ENCODE measurements at places on chromosomes 11 and 22.

- peak; percentile 63 for DNase-seq
Observed at GRCh38 chr22:39264349-39265038, 19.7 kb upstream of the PDGFB start.

GRCh38 chr22:19708321-19709011 lies 5.8 kb upstream of the SEPTIN5 start:
- no peak for DNase-seq

GRCh38 chr11:103978616-103979595 lies 57.5 kb upstream of the DDI1 start:
- DNase-seq: no peak

GRCh38 chr22:49243965-49244364 lies 583.7 kb downstream of the BRD1 start:
- no peak for DNase-seq

DNA sequence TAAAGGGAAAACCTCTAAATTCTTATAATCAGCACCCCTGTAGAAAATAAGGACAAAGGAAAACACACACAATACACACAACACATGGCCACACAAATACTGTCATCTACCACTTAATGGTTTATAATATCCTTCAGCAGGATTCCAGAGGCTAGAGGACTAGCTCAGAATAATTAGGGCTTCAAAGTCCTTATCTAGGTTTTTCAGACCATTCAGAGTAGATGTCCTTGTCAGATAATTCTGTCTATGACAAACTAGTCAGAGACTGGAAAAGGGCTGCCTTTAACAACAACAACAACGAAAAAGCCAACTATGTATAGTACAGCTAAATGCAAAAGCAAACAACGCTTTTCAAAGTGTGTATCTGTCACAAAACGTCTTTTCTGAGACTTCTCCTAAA lies 456.5 kb upstream of the CNTN5 start:
- DNase-seq: no peak

GRCh38 chr22:43384863-43385262 lies 27.0 kb upstream of the MPPED1 start:
- DNase-seq: no peak

- DNase-seq: no peak
Observed at GRCh38 chr11:66492161-66492865, 12.1 kb downstream of the DPP3 start.

DNA sequence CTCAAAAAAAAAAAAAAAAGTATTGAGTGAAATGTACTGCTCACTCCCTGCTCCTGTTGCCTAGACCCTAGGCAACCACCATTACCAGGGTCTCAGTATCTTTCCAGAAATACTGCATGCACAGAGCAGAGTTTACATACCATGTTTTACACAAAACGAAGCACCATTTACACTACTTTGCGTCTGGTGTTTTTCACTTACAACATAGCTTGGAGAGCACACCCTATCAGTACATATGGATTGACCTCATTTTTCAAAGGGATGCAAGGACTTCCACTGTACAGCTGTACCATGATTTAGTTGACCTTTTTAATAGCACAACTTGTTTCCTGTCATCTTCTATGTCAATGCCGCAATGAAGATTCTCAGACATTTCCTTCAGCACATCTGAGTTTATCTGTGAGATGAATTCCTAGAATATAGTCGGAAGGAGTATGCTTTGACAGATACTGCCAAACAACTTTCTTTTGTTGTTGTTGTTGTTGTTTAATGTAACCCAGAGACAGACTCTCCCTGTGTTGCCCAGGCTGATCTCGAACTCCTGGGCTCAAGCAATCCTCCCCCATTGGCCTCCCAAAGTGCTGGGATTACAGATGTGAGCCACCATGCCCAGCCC lies 6.1 kb downstream of the MYH9 start:
- no peak for DNase-seq

DNA sequence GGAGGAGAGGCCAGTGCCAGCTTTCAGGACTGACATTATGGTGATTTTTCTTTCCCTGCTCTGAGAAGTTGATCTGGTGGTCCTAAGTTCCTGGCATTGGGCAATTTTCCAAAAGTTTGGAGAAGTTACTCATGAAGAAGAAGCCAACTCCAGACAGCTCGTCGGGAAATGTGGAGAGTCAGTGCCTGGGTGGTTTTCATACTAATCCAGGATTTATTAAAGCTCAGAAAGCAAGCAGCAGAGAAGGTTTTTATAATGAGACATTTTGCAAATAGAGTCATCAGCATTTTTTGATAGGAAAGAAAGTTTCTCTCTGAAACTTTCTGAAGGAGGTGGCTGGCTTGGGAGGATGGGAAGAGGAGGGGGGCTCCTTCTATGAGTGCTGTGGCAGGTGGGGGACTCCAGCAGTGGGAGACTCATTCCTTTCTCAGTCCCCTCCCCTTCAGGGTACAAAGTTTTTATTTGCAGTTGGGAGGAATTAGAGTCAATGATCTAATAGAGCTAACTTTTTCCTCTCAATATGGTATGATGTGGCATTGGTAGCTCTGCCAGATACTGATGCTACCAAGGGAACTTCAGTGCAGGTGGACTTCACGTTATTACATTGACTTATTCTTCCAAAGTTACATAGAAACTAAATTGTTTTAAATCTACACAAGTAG lies 55.4 kb downstream of the LIF start:
- no peak for DNase-seq

DNA sequence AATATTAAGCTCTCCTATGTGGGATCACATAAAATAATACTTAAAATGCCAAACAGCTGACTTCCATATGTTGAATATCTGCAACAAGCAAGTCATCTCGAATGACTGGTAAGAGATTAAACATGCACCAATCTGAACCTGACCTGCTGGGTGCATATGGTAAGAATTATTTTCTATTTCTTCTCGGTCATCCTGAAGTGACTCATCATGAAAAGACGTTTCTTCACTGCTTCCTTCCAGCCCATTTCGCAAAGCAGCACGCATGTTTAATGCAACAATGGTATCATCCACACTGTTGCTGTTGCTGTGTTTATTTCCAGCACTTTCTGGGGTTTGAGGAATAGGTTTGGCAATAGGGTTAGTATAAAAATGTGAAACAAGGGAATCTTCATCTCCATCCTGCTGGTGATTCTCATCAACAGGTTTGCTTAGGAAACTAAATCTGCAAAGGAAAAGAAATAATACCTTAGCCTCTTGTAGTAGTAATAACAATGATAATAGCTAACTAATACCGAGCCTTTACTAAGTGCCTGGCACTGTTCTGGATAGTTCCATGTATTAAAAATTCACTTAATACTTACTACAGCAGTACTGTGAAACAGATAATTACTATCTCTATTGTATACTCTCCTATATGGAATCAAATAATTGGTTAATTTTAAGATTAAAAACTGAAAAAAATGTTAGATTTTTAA lies 52.0 kb upstream of the CHRNA10 start:
- DNase-seq: no peak

GRCh38 chr22:19041704-19042074 lies 80.5 kb downstream of the DGCR2 start:
- no peak for DNase-seq

DNA sequence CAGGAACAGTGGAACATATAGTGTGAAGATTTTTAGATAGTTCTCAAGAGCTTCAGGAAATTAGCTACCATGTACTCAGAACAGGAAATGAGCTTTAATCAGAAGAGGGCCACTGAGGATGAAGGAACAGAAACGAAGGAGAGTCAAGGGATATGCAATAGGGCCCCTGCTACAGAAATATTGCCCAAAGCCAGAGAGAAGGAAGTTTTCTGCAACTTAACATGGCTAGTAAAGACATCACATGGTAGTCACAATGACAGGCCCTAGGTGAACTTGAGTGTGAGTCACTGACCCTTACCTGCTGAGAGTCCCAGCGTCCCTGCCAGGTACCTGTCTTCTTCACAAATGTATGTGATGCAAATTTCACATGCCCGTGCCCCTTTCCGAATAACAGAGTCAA lies 25.2 kb upstream of the CARD16 start:
- DNase-seq: no peak

DNA sequence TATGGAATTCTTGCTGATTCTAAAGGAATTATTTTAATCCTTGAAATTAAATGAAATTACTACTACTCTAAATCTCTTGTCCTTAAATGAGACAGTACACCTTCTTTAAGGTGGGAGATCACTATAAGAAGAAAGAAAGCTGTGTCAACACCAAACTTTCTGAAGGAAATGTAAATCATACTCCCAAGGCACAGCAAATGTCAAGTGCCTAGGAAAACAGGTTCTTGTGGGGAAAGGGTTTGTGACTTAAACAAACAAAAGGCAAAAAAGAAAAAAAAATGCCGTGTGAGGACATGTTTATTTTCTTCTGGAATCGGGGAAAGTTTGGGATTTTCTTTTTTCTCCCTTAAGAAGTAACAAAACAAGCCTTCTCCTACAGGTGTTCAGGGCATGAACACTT lies 745.1 kb downstream of the DLG2 start:
- DNase-seq: no peak

DNA sequence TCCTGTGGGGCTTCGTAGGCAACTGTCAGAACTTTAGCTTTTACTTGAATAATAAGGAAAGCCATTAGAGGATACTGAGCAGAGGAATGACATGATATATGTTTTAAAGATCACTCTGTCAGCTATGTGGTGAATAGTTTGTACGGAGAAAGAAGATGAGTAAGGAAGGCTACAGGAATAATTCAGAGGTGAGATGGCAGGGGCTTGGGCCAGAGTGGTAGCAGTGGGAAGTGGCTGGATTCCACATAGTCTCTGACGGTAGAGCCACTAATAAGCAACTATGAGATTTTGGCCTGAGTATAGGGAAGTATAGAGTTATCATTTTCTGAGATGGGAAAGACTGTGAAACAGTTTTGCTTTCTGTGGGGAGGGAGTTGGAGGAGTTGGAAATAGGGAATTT lies 93.9 kb upstream of the MTMR2 start:
- no peak for DNase-seq
